ENCODE measurements at places on chromosomes 1 and 21. TPM values are rescaled to one million over a fixed set of nuclear protein-coding genes. Genes with fewer than 3 reads are reported as not detected.

LCE6A gene
- polyA plus RNA-seq, result not detected

MROH7 gene
- 0.22 TPM for polyA plus RNA-seq

NBPF4 gene
- not detected for polyA plus RNA-seq

UBXN11 gene
- 19.1 TPM for polyA plus RNA-seq

TRABD2B gene
- polyA plus RNA-seq, result 1.0 TPM

GPR153 gene
- polyA plus RNA-seq, result 21.8 TPM

KRTAP19-1 gene
- polyA plus RNA-seq, result not detected

DNM3 gene
- polyA plus RNA-seq, result 3.0 TPM

SUSD4 gene
- polyA plus RNA-seq, result 0.91 TPM

REN gene
- polyA plus RNA-seq, result not detected

NGF gene
- polyA plus RNA-seq, result 0.66 TPM

AADACL4 gene
- polyA plus RNA-seq, result not detected

ERRFI1 gene
- 135 TPM for polyA plus RNA-seq

PIK3C2B gene
- 13.2 TPM for polyA plus RNA-seq

KCNT2 gene
- 0.12 TPM for polyA plus RNA-seq

TRPM2 gene
- 1.9 TPM for polyA plus RNA-seq

PADI4 gene
- 10.2 TPM for polyA plus RNA-seq

KLHDC8A gene
- 0.20 TPM for polyA plus RNA-seq

SELENOF gene
- polyA plus RNA-seq, result 98.7 TPM

CHIA gene
- not detected for polyA plus RNA-seq

CA6 gene
- polyA plus RNA-seq, result not detected

TMEM81 gene
- polyA plus RNA-seq, result 1.1 TPM

TRIM63 gene
- 0.11 TPM for polyA plus RNA-seq

HMGN1 gene
- 77.0 TPM for polyA plus RNA-seq

LHX8 gene
- not detected for polyA plus RNA-seq

NES gene
- 3.5 TPM for polyA plus RNA-seq

All from adipose tissue (tissue), 3 donors.